ENCODE measurements at places on chromosomes 12 and 14.

DNA sequence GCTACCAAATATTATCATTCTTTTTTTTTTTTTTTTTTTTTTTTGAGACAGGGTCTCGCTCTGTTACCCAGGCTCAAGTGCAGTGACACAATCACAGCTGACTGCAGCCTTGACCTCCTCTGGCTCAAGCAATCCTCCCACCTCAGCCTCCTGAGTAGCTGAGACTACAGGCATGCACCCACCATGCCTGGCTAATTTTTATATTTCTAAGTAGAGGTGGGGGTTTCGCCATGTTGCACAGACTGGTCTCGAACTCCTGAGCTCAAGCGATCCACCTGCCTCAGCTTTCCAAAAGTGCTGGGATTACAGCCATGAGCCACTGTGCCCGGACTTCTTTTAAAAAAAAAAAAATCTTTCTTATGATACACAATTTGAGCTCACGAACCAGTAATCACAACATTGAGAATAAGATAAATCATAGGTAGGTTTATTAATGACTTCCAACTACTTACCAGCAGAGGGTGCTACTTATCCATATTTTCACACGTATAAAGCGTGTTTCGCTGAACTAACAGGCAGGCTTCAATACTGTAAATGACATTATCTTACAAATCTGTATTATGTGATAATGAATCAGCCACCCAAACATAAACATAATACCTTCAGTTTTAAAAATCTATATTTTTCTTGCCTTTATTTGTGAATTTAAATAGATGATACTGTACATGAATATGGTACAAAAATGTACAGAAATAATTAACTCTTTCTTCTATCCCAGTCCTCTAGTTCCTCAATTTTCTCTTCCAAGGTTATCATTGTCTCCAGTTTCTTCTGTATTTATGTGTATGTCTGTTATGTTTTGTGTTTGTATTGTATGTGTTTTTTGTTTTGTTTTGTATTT is 42.5 kb upstream of the BCAT1 start:
- no peak for DNase-seq

DNA sequence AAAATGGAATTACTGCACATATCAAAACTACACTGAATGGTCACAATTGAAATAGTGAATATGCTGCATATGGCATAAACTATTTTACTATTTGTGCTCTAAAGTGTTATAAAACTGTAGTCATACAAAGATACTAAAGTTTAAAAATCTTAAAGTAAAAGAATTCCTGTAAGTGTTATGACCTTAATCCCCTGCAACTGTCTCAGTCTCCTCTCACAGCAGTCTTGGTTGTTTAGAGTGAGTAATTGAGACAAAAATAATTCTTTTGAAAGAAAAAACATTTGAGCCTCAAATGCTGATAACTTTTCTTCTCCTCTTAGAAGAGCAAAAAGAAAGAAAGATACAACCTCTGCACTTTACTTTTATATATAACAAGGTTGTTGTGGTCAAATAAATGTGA is 99.9 kb downstream of the SYT1 start:
- no peak for DNase-seq

- DNase-seq, result no peak
Observed at GRCh38 chr14:100306998-100307765, 938 bp upstream of the SLC25A29 start.

DNA sequence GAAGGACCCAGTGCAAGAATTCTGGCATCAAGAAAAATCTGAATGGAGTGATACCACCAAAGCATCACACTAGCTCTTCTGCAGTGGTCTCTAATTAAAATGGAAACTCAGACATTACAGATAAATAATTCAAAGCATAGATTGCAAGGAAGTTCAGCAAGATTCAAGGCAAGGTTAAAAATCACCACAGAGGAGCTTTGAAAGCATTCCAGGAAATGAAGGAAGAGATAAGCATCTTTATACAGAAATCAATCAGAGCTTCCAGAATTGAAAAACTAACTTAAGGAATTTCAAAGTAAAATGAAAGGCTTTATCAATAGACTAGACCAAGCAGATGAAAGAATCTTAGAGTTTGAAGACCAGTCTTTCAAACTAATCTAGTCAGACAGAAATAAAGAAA is 20.4 kb upstream of the GLIPR1 start:
- no peak for DNase-seq

GRCh38 chr14:32744811-32745445 is 193.8 kb upstream of the NPAS3 start:
- DNase-seq, result no peak

DNA sequence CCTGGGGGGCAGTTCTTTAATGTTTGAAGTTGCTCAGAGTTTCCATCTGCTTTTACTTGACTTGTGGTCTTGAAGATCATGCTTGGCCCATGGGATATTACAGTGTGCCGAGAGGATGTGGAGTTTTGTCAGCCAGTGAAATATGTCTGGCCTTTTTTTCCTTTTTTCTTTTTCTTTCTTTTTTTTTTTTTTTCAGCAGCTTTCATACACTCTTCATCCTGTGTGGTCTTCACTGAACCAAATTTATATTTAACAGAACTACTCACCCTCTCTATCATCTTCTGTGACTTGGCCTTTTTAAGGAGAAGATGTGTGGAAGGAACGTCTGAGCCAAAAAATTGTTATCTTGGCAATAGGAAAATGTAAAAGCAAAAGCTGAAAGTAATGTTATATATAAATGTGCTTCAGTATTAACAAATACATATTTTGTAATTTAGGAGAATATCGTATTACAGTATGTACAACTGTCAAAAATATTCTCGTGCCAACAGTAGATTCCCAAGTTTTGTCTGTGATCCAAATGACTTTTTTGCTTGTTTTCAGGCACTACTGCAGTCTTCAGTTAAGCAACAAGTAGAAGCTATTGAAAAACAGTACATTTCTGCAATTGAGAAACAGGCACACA is 200.6 kb downstream of the CCDC91 start:
- no peak for DNase-seq

DNA sequence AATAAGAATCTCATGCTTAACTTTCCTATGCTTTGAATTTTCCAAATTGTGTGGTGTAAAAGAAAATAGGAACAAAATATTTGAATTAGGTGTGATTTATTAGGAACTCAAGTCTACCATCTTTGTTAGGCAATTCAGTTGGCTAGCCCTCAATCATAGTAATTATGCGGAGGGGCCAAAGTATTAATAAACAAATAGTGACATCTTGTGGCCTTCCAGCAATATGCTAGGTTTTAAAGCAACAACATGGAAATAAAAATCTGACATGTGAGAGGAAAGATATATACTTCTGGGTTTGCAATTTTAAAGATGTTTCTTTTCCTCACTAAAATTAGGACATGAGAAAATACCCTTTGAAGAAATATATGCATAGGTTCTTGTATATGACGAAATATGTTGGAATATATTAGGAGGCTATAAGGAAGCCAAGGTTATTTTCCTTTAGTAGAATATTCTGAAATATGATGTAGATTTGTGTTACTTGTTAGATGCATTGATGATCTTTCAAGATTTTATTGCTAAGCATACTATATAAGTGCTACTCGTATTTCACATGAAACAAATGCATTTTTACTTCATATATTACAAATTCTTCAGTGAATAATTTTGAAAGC is 200.4 kb downstream of the PTPRO start:
- DNase-seq, result no peak

DNA sequence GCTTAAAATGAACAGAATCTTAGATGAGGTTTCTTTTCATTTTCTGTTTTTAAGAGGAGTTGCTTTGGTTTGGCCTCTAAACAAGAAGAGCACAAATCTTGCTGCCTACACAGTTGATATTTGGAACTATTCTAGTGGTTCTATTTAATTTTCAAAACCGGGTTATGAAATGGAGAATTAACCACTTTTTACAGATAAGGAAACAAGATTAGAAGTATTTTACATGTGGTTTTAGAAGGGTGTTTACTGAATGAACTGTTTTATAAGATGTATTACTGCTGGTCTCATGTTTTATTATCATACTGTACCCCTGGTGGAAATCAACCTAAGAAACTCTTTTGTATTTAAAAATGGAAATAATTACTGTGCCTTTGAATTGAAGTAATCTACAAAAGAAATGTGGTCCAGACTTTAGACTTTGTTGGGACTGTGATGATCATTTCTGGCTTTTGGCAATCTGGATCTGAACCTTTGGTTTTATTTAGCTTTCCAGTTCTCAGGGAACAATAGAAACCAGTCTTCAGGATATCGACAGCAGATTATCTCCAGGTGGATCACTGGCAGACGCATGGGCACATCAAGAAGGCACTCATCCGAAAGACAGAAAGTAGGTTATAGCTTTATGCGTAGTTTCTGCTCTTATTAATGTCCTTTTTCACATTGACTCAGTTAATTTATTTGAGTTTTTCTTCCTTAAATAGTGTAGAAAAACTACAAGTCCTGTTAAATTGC is 43.2 kb downstream of the TBK1 start:
- DNase-seq, result no peak

- no peak for DNase-seq
Observed at GRCh38 chr12:90460681-90461080, 494.3 kb downstream of the CCER1 start.

GRCh38 chr12:49059045-49059298 is 1.6 kb downstream of the KMT2D start:
- DNase-seq, result no peak

DNA sequence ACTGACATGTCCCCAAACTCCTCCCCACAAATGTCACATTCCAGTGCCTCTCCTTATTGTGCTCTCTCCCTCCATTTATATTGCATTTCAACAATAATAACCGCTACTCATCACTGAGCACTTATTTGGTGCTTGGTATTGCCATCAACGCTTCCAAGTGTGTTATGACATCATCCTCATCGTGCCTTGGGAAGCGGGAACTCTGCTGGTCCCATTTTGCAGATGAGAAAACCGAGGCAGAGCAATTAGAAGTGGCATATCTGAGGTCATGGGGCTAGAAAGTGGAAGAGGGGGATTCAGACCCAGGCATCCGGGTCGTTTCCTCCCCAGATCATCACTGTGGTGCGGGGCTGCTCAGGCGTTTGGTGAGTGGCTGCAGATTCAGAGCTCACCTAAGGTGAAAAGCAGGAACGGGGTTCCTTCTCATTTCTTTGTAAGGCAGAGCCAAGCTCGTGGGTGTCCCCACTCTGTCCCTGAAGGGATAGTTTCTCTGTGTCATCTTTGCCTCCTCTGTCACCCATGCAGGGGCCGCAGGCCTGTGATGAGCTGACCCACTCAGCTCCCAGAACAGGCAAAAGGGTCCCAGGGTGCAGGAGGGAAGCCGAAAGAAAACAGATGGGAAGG is 5.5 kb upstream of the FZD10 start:
- DNase-seq, result no peak

DNA sequence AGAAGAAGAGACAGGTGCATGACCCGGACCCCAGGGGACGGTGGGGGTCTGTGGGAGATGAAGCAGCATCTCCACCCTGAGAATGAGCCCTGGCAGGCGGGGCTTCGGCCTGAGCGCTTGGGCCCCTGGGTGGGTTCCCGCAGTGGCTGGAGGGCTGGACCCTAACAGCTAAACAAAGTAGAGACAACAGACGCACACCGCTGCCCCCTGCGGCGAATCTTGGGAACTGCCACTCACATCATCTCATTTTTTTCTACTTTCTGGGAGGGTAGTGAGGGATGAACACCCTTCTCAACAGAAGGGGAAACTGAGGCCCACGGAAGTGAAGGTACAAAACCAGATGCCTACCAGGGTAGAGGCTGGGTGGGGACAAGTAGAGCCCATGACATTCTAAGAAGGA is 104.7 kb downstream of the RFLNA start:
- no peak for DNase-seq

GRCh38 chr14:98798099-98798498 is 473.9 kb downstream of the BCL11B start:
- DNase-seq, result no peak

DNA sequence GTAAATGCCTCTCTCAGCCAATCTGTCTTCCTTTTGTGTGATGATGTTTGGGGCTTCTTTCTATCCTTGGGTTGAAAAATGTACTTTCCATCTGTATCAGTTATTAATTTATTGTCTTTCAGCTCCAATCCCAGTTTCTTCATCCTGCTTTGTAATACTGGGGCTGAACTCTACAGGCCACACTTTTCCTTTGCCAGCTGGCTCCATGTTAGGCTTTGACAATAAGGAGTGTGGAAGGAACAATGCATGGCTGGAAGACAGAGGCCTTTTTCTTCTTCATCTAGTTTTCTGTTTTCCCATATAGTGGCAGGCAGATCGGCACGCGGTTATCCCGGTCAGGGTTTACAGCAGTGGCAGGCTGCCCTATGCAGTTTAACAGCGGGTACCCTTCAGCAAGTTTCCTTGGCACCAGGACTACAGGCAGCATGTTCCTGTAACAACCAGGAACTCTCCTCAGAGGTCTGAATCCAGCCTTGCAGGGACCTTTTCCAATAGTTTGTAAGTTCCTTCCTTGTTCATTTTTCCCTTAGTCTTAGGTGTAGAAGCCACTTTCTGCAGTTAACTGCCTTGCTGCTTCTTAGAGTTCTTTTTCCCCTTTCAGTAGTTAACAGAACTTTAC is 38.5 kb upstream of the CRACR2A start:
- no peak for DNase-seq

DNA sequence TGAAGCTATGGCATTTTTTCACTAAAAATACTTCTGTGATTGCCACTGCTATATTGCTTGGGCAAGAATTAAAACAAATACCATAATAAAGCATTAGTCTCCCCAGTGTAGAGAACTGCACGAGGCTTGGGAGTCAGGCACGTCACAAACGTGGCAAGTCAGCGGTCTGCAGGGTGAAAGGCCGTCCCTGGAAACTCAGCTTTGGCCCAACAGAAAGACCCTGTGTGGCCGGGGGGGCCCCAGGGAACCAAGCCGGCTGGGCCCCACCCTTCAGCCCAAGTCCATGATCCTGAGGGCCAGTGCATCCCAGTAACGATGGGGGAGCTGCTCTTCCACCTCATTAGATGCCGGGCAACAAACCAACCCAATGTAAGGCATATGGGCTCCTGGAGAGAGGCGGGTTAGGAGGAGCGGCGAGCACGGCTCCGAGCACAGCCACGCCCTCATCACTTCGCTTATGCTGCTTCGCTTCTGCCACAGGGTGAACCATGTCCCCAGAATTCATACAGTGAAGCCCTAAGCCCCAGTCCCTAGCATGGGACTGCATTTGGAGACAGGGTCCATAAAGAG is 50.9 kb upstream of the GPR68 start:
- DNase-seq, result no peak

GRCh38 chr14:89912667-89913211 is 41.8 kb downstream of the EFCAB11 start:
- no peak for DNase-seq

DNA sequence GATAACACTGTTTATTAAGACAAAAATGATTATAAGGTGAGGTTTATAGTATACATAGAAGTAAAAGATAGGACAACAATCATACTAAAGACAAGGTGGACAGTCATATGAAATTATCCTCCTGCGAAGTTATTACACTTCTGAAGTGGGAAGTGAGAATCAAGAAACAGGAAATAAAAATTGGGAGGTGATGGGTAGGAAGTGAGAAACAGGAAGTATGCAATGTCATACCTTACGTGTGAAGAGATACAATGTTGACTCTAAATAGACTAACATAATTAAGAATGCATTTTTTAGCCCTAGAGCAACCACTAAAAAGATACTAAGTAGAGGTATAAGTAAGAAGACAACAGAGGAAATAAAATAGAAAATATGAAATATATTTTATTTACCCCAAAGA is 43.7 kb downstream of the GRIN2B start:
- no peak for DNase-seq

Data from activated gamma-delta T cell treated with anti-CD3 and anti-CD28 coated beads, Interleukin-2, amount 50 U/mL, for 16 hours (primary cell).